ENCODE measurements at places on chromosomes 11 and 22.

GRCh38 chr11:112656772-112657428 lies 304.3 kb upstream of the NCAM1 start:
- DNase-seq: no peak

GRCh38 chr22:31646186-31647019 lies 15.6 kb downstream of the PISD start:
- DNase-seq: no peak

GRCh38 chr11:41044747-41045146 lies 414.7 kb downstream of the LRRC4C start:
- no peak for DNase-seq

GRCh38 chr22:30555282-30556210 lies 9.0 kb upstream of the SEC14L6 start:
- no peak for DNase-seq

GRCh38 chr11:11960687-11961086 lies 47.7 kb downstream of the DKK3 start:
- DNase-seq: no peak

DNA sequence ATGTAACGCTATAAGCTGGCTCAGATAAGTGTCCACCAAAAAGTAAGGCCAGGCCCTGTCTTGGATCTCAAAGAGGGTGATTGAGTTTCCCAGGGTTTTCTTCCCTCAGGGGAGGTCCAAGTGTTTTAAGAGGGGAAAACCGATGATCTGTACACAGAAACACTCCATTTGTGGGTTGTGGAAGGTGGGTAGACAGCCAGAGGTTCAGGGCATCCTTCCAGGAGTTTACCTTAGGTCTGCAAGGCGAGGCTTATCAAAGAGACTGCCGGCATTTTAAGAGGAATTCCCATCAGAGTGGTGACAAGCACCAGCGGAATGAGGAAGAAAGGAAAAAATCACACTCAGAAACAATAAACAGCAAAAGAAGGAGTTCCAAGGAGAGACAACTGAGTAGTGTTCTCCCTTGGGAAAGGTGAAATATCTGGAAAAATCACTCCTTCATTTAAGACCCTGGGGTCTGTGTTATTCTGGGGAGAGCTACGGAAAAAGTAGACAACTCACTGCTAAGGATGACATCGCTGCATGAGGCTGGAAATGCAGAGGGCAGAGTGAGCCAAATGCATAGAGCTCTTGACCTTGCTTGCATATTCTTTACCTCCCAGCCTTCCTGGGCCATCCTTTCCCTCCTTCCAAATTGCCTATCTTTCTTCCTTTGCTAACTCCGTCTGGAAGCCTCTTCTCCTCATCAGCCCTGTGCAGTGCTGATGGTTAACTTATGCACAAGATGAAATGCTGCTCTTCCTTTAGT lies 22.1 kb upstream of the MMP7 start:
- DNase-seq: no peak

GRCh38 chr11:6219359-6219758 lies 14.0 kb downstream of the C11orf42 start:
- DNase-seq: no peak

DNA sequence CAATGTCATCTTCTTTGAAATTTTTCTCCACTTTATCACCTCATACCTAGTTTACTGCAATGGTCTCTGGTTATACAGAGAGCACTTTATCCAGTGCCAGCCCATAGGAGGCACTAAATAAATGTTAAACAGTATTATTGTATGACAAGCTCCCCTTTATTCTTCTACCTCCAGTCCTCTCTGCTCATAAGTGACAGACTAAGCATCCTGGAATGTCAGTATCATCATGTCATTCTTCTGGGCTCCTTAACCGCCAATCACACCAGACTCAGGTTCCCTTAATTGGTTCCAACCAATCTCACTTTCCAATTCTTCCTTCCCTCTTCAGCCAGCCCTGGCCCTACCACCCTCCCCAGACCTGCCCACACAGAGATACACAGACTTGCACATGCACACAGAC lies 93.1 kb downstream of the RPL27A start:
- no peak for DNase-seq

- DNase-seq: no peak
Measured at GRCh38 chr22:37419969-37420685, 7.2 kb downstream of the ELFN2 start.

GRCh38 chr11:706957-707816 lies 1.2 kb downstream of the EPS8L2 start:
- no peak for DNase-seq

DNA sequence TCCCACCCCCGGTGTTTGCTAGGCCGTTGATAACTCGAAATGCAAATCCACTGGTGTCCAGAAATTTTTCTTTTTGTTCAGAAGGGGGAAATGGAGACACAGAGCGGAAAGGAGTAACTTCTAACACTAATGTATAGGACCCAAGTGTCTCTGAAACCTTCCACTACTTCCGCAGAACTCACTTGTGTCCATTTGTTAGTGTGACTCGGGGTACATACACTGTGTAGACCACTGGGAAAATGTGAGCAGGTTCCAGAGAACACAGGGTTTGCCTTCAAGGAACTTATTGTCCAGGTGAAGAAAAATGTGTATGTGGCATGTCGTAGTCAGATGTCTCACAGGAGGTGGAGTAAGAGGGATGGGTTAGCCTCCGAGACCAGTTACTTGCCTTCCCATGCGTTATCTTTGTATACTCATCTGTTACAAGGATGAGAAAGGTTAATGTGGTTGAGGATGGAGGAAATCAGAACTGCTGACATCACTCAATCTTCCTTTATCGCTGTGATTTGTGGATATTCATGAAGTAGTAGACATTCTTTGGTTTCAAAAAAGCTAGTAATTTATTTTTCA lies 857 bp downstream of the ARCN1 start:
- DNase-seq: no peak

DNA sequence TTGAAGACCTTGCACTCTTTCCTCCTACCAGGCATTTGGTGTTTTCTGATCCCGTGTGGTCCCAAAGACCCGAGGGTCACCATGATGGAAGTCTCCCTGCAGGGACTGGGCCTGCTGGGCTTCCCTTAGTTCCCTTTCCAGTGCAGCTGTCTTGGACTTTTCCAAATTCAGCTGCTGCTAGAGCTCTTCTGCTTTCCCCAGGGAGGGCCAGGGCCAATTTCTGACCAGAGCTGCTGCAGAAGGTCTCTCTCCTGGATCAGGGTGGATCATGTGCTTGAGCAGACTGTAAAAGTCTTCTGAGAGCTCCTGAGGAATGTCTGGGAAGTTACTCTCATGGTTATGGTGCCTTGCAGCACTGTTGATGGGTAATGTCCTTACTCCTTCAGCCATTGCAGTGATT lies 23.2 kb downstream of the LDLRAD3 start:
- DNase-seq: no peak

DNA sequence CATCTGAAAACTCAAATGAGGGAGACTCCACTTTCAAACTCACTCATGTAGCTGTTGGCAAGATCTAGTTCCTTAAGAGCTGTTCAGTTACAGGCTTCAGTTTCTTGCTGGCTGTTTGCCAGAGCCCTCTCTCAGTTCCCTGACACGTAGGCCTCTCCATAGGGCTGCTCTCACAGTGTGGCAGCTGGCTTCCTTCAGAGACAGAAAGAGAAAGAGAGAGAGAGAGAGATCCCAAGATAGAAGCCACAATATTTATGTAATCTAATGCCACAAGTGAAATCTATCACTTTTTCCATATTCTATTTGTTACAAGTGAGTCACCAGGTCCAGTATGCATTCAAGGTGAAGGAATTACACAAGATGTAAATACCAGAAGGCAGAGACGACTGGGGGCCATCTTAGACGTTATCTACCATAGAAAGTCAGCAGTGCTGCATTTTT lies 168.8 kb downstream of the RCN1 start:
- no peak for DNase-seq

- peak; percentile 9 for DNase-seq
Measured at GRCh38 chr11:47797633-47798032, 30.5 kb upstream of the FNBP4 start.
